ENCODE measurements at places on chromosomes 2 and 18. TPM values are rescaled to one million over a fixed set of nuclear protein-coding genes. Genes with fewer than 3 reads are reported as not detected.

DNA sequence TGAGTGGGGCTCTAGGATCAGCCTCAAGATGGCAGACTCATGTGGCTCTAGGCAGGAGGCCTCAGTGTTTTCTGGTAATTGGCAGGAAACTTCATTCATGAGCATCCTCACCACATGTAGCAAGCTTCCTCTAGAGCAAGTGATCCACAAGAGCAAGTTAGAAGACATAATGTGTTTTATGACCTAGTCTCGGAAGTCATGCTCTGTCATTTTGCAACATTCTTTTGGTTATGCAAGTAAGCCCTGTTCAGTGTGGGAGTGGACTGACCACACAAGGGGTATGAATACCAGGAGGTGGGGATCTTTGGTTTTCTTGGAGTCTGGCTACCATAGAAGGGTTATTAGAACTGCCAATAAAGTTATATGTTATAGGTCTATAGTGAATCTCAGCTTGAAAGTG is 66.8 kb upstream of the STK39 start:
- DNase-seq, result no peak

DNA sequence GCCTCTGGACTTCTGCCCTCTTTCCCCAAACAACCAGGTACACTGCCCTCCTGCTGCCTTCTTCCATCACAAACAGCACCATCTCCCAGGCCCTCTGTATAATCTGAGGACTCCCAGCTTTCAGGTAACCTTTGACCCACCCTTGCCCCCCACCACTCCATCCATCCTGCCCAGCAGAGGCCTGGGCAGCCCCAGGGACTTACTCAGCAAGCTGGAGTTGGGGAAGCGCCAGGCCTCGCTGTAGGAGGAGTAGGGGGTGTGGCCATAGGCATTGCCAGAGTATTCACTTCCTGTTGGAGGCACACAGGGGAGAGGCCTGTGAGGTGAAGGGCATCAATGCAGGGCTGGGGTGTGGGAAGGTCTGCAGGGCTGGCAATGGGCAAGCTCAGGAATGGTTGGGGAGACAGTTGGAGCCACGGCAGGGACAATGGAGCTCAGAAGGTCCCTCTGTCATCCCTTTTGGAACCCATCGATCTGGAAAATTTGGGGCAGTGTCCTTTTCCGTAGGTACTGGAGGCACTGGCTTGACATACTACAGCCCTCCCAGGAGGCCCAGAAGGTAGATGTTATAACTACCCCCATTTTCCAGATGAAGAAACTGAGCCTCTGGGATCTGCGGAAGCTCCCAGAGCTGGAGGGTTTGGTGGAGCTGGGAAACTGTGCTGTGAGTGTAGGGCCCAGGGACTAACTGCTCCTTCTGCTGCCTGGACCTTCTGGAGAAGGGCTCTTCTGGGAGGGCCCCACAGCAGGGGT is 46.3 kb downstream of the PSD4 start:
- peak; percentile 51 for DNase-seq

CLEC4F gene
- not detected for total RNA-seq

TCF23 gene
- total RNA-seq, result 0.08 TPM

Measured in left ventricle myocardium inferior (tissue), 1 donor.